ENCODE measurements at places on chromosomes 1 and 21. TPM values are rescaled to one million over a fixed set of nuclear protein-coding genes. Genes with fewer than 3 reads are reported as not detected.
A peak's percentile ranks its signal among the peaks of the same experiment; 100 is the strongest.

Gene TMEM82
- total RNA-seq = not detected

DNA sequence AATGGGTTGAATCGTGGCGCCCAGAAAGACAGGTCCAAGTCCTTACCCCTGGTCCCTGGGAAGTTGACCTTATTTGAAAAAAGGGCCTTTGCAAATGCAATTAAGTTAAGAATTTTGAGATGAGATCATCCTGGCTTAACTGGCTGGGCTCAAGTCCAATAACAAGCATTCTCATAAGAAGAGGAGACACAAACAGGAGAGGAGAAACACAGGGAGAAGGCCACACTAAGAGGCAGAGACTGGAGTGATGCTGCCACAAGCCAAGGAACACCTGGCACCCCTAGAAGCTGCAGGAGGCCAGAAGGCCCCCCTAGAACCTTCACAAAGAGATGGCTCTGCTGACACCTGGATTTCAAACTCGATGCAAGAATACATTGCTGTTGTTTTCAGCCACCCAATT is 44.6 kb downstream of the PDPN start:
- H3K27me3 ChIP-seq = no peaks in the 10 kb centered on the region
- no peak overlapping the region for H3K27ac ChIP-seq
- DNase-seq = no peak

GRCh38 chr1:34885405-34886247 is 26.1 kb upstream of the SMIM12 start:
- H3K36me3 ChIP-seq = no peaks in the 10 kb centered on the region
- DNase-seq = peak; percentile 90
- peaks cover 6% of the 10 kb centered on the region for H3K4me1 ChIP-seq
- H3K27me3 ChIP-seq = peaks cover 27% of the 10 kb centered on the region

DNA sequence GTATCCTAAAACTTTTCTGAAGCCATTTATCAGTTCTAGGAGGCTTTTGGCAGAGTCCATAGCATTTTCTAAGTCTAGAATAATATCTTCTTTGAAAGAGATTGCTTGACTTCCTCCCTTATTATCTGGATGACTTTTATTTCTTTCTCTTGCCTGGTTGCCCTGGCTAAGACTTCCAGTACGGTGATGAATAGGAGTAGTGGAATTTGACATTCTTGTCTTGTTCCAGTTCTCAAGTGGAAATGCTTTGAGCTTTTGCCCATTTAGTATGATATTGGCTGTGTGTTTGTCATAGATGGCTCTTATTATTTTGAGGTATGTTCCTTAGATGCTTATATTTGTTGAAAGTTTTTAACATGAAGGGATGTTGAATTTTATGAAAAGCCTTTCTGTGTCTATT is 1647.9 kb downstream of the PLA2G4A start:
- H3K4me3 ChIP-seq = no peak overlapping the region
- no peak for DNase-seq
- no peaks in the 10 kb centered on the region for H3K36me3 ChIP-seq
- H3K4me1 ChIP-seq = no peaks in the 10 kb centered on the region
- no peak overlapping the region for H3K27ac ChIP-seq
- H3K27me3 ChIP-seq = no peaks in the 10 kb centered on the region

- H3K4me1 ChIP-seq = peaks cover 30% of the 10 kb centered on the region
- DNase-seq = peak; percentile 92
- peak overlapping the region; percentile 30 for H3K27ac ChIP-seq
- H3K36me3 ChIP-seq = no peaks in the 10 kb centered on the region
- H3K4me3 ChIP-seq = no peak overlapping the region
Observed at GRCh38 chr21:31293986-31294385, 50.1 kb downstream of the TIAM1 start.

GRCh38 chr1:160720356-160721085 is 8.9 kb upstream of the CD48 start:
- H3K4me1 ChIP-seq = no peaks in the 10 kb centered on the region
- no peak overlapping the region for H3K27ac ChIP-seq
- no peak for DNase-seq
- H3K4me3 ChIP-seq = no peak overlapping the region

- peaks cover 70% of the 10 kb centered on the region for H3K4me1 ChIP-seq
- no peaks in the 10 kb centered on the region for H3K36me3 ChIP-seq
- peak overlapping the region; percentile 72 for H3K27ac ChIP-seq
- H3K27me3 ChIP-seq = no peaks in the 10 kb centered on the region
- DNase-seq = peak; percentile 98
Observed at GRCh38 chr1:26697978-26698849, 2.4 kb downstream of the ARID1A start.

DNA sequence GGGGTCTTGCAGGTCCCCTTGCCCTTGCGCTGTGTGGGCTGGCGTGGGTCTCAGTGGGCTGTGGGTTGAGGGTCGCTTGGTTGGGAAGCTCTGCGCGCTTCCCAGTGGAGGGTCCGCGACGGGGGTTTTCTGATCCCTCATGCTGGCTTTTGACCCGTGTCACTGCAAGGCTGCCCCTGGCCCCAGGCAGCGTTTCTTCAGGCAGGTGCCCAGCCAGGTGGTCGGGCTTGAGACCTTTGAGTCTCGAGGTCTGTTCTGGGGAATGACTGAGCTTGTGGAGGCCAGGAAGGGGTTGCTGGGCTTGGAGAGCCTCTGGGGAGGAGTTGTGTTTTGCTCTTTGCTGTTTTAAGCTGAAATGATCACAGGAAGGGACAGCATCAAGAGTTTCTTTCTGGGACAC is 5.3 kb downstream of the SKI start:
- peaks cover 69% of the 10 kb centered on the region for H3K4me1 ChIP-seq
- no peaks in the 10 kb centered on the region for H3K27me3 ChIP-seq
- DNase-seq = no peak
- peak overlapping the region; percentile 69 for H3K27ac ChIP-seq
- H3K4me3 ChIP-seq = peak overlapping the region; percentile 88

GRCh38 chr1:16145030-16145661 is 10.7 kb downstream of the EPHA2 start:
- H3K27ac ChIP-seq = peak overlapping the region; percentile 95
- peak overlapping the region; percentile 61 for H3K4me3 ChIP-seq
- peaks cover 61% of the 10 kb centered on the region for H3K36me3 ChIP-seq
- H3K27me3 ChIP-seq = no peaks in the 10 kb centered on the region

GRCh38 chr1:71156590-71156989 is 75.8 kb upstream of the ZRANB2 start:
- no peaks in the 10 kb centered on the region for H3K4me1 ChIP-seq
- no peak overlapping the region for H3K27ac ChIP-seq
- H3K27me3 ChIP-seq = no peaks in the 10 kb centered on the region
- H3K4me3 ChIP-seq = no peak overlapping the region
- DNase-seq = no peak
- no peaks in the 10 kb centered on the region for H3K36me3 ChIP-seq

- peaks cover 8% of the 10 kb centered on the region for H3K4me1 ChIP-seq
- no peaks in the 10 kb centered on the region for H3K36me3 ChIP-seq
- no peak overlapping the region for H3K4me3 ChIP-seq
- no peak for DNase-seq
- H3K27me3 ChIP-seq = no peaks in the 10 kb centered on the region
Observed at GRCh38 chr1:235823684-235824083, 43.0 kb downstream of the LYST start.

GRCh38 chr1:193181536-193181935 is 4.9 kb downstream of the B3GALT2 start:
- H3K27me3 ChIP-seq = no peaks in the 10 kb centered on the region
- peak overlapping the region; percentile 47 for H3K27ac ChIP-seq
- DNase-seq = no peak
- H3K36me3 ChIP-seq = no peaks in the 10 kb centered on the region
- peaks cover 17% of the 10 kb centered on the region for H3K4me1 ChIP-seq

- H3K36me3 ChIP-seq = no peaks in the 10 kb centered on the region
- peak overlapping the region; percentile 44 for H3K27ac ChIP-seq
- H3K4me3 ChIP-seq = peak overlapping the region; percentile 11
Observed at GRCh38 chr1:41901551-41901950, 17.2 kb downstream of the HIVEP3 start.

- peak; percentile 85 for DNase-seq
- H3K4me3 ChIP-seq = peak overlapping the region; percentile 45
- peak overlapping the region; percentile 99 for H3K27ac ChIP-seq
- H3K27me3 ChIP-seq = no peaks in the 10 kb centered on the region
- H3K36me3 ChIP-seq = no peaks in the 10 kb centered on the region
Observed at GRCh38 chr1:234499119-234499942, 20.4 kb upstream of the TARBP1 start.

GRCh38 chr1:164774819-164775654 is 216.1 kb downstream of the PBX1 start:
- H3K27ac ChIP-seq = no peak overlapping the region
- no peak for DNase-seq
- H3K4me1 ChIP-seq = peaks cover 22% of the 10 kb centered on the region
- no peak overlapping the region for H3K4me3 ChIP-seq
- no peaks in the 10 kb centered on the region for H3K36me3 ChIP-seq

- H3K36me3 ChIP-seq = peaks cover 48% of the 10 kb centered on the region
- H3K4me3 ChIP-seq = peak within 1 kb of the TSS; percentile 81
- H3K4me1 ChIP-seq = peaks cover 33% of the 10 kb centered on the region
- DNase-seq = peak; percentile 98
Observed at GRCh38 chr1:45010855-45011811, at the start of gene HECTD3. HECTD3 (minus strand) TSS chr1:45011324; CDS start chr1:45011257, 67 bp downstream.

DNA sequence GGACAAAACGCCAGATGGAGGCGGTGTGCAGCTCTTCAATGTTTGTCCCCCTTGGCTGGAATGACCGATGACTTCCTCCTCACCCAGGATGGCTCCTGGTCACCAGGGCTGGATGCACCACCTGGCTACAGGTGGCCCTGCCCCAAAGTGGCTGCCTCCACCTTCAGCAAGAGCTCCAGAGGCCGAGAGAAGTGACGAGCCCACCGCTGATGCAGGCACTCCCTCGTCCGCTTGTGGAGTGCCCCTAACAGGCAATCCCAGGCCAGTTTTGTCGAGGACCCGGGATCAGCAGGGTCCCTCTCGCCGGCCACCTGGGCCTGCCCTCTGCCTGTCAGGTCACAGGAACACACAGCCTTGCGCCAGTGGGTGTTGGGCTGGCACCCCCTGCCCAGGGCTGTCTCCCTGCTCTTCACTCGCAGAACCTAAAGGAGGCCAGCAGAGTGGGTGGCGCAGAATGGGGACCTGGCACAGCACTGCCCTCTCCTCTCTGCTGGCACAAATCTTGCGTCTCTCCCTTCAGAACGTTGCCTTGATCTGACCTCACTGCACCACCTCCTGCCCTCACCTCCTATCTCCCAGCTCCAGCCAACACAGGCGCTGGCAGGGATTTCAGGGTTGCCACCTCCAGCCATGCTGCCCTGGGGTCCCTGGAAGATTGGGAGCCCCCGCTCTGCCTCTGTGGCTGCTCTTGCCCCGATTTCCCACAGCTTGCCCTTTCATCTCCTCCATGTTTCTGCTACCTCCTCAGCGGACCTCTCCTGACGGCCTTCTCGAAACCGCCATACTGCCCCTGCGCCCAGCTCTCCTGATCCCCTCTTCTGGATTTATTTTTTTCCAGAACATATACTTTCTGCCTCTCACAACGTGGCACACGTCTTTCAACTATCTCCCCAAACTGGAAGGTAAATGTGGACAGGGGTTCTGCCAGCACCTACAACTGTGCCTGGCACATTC is 38.6 kb downstream of the SLC45A1 start:
- no peak overlapping the region for H3K4me3 ChIP-seq
- peak; percentile 67 for DNase-seq
- no peaks in the 10 kb centered on the region for H3K27me3 ChIP-seq
- peaks cover 67% of the 10 kb centered on the region for H3K36me3 ChIP-seq
- H3K4me1 ChIP-seq = no peaks in the 10 kb centered on the region
- H3K27ac ChIP-seq = no peak overlapping the region

- no peak overlapping the region for H3K4me3 ChIP-seq
- H3K27ac ChIP-seq = no peak overlapping the region
- DNase-seq = no peak
- no peaks in the 10 kb centered on the region for H3K4me1 ChIP-seq
- no peaks in the 10 kb centered on the region for H3K36me3 ChIP-seq
- no peaks in the 10 kb centered on the region for H3K27me3 ChIP-seq
Observed at GRCh38 chr1:52544665-52545525, 8.0 kb downstream of the TUT4 start.
